ENCODE measurements at places on chromosomes 4 and X.

DNA sequence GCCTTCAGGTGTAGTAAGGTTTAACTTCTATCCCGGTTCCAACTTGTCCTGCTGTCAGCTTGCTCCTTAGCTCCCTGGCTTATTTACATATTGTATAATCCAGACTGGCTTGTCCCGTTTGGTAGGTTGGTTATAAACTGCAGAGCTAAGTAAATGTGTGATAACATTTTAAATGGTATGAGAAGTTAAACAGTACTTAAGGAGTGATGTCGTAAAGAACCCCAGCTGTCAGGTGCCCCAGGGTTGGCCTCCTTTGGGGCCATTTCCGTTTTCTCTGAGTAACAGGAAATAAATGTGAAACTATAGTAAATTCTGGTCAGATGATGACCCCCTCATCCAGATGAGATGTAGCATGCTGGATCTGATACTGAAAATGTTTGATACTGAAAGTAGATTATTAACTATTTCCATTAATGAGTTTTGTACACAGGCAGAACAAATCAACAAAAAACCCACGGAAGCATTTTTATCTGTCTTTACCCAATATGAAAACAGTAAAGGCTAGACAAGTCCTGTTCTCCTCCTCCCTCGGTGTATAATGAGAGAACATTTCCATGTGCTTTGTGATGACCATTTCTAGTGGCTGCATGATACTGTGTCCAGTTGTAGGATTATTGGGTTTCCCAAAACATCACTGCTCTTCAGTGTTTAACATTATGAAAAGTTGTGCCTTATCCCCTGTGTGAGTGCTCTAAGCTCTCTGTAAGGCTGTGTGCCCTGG lies 22.4 kb downstream of the GAB1 start:
- no peak for DNase-seq

GRCh38 chrX:79719568-79720231 lies 294.9 kb upstream of the TBX22 start:
- DNase-seq, result no peak

DNA sequence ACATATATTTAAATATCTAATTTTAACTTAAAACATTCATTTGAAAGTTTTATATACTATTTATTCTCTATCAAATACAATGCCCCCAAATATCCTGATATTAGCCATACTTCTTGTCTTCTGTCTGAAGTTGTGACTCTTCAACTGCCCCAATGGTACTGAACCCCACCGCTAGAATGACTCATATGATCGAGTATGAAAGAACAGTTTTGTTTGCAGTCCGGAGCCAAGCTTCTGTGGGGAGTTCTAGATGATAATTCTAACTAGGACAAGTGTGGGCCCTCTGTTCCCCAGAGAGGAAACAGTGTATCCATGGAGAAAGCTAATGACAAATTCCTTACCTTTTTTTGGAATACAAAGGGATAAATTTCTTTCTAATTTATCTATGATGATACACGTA lies 24.7 kb upstream of the CT47A1 start:
- no peak for DNase-seq

DNA sequence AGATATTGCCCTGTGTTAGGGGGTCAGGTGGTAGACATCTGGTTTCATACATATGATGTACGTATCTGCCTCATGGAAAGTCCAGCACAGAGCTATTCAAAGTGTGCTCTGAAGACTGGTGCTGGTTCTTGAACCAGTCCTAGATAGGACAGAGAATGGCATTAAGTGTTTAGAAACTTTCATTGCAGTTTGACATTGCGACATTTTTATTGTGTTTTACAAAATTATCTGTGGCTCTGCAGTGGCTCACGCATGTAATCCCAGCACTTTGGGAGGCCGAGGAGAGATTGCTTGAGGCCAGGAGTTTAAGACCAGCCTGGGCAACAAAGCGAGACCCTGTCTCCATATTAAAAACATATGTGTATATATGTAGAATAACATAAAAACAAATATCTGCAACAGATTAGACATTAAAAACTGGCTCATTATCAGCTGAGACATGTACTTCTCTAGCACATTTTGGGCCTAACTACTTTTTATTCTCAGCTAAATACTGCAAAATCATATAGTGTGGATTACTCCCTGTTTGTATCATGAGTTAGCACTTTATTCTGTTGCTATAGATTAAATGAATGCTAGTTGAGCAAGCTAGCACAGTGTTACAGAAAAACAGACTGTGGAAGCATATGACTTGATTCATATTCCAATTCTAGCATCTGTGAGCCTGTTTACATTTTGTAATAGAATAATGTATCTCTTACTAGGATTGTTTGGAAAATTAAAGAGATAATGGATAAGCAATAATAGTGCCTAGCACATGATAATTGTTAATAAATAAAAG lies 57.1 kb downstream of the USP9X start:
- DNase-seq, result no peak

GRCh38 chrX:134660627-134661026 lies 2.4 kb upstream of the PLAC1 start:
- no peak for DNase-seq

- no peak for DNase-seq
Observed at GRCh38 chr4:8101213-8102075, 57.2 kb downstream of the ABLIM2 start.

DNA sequence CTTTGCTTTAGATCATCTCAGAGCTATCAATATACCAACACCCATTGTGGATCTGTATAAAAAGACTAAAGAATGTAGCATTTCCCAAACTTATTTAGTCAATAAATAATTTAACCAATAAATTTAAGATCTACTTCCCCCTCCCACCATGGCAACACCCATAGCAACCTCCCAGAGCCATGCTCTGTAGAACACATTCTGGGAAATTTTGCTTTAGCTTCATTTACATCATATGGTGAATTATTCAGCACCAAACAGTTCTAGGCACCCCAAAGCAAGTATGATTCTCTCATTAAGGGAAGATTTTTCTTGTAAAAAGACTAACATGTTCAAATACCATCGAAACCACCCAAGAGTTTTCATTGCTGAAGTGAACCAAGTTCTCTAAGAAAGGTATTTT lies 80.5 kb upstream of the GPR34 start:
- no peak for DNase-seq

DNA sequence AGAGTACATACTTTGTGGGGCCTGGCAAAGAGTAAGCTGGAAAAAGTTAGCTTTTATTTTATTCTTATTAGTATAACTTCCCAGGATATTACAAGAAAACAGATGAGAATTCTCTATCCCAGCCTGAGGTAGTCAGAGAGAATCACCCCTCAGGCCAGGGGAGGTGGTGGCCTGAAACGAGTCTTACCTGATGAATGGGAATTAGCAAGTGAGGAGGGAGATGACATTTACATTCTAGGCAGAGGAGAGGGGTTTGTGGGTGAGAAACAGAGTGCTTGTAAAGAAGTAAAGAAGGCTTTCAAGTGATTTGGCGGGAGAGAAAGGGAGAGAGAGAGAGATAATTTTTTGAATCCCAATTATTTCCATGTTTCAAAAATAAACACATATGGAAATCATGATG lies 39.3 kb upstream of the PDK3 start:
- DNase-seq, result no peak

DNA sequence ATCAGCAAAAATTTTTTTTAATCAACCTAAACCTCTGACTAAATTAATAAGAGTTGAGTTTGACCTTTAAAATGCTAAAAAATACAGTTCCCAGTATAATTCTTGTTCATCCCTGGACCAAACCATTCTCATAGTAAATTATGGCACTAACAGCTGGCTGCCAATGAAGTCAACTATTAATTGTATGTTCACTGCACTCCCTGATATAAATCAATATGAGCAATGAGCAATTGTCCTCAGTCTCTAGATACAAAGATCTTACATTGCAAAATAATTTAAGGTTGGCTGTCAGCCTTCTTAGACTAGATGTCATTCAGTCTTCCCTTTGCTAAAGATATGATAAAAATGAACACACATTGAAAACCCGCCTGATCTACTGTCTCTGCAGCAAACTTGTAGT lies 39.3 kb downstream of the NKX6-1 start:
- no peak for DNase-seq

DNA sequence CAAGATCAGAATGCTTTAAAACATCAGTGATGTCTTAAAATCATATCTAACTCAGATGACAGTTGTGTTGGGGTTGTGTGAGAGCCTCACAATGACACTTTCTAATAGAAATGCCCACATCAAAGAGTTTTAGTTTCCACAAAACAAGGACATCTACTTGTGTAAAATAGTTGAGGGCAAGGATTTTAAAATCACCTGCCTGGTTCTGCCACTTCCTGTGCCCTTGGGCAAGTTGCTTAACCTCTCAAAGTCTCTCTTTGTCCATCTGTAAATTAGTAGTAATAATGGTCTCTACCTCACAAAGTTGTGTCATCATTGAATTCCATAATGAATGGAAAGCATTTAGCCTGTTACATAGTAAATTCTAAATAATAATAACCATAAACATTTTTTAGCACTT lies 41.9 kb upstream of the RELL1 start:
- no peak for DNase-seq

- no peak for DNase-seq
Observed at GRCh38 chr4:113935190-113935589, 44.3 kb downstream of the ARSJ start.

- no peak for DNase-seq
Observed at GRCh38 chrX:8091510-8091909, 79.6 kb downstream of the VCX2 start.

DNA sequence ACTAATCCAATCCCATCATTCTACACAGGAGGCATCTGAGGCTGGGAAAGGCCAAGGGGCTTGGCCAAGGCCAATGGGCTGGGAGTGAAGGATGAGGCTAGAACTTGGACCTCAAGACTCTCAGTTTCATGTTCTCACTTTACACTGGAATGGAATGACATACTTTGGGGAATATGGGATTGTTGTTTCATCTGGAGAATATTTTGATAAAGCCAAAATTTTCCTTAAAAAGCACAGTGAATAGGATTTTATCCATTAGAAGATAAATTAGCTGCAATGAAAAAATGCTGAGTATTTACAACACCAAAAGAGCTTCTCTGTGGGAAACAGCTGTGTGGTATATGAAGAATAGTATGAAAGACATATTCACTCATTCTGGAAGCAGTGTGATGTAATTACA lies 29.3 kb downstream of the SMIM20 start:
- no peak for DNase-seq

- no peak for DNase-seq
Observed at GRCh38 chr4:128516301-128516969, 228.8 kb upstream of the PGRMC2 start.

GRCh38 chr4:42328978-42329377 lies 68.3 kb upstream of the SHISA3 start:
- DNase-seq, result no peak

DNA sequence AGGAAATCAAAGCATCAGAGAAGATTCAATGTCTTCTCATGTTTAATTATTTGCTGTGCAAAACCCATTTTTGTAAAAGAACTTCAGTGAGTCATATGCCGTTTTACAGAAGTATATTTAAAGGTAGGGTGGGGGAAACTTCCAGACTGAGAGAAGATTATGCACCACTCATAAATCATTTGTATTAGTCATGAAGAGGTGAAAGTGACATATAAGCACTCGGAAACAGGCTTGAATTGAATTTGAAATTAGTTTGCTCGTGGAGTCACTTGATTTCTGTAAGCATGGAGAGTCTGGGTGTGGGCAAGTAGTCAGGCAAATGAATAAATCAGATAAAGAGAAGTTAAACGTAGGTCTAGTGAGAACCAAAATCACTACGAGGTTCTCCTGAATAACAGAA lies 335.1 kb downstream of the ANK2 start:
- DNase-seq, result no peak

- DNase-seq, result no peak
Observed at GRCh38 chr4:99275050-99275449, 15.7 kb downstream of the ADH1A start.

GRCh38 chr4:184347251-184348239 lies 126.8 kb downstream of the IRF2 start:
- no peak for DNase-seq

DNA sequence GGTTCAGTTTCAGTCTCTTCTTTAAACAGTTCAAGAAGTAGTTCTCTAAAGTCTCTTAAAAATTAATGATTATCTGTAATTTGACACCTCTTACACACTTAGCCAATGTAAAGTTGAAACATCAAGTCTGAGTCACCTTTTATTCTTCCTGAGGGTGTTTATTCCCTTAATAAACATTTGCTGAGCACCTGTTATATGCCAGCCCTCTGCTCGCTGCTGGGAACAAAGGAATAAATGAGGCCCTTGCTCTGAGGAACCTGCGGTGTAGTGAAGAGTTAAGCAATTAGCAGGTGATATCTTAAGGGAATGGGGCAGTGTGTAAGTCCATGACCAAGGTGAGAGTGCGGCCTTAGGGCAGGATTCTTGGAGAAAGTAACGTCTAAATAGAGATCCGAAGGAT lies 5.2 kb upstream of the NDNF start:
- no peak for DNase-seq

- no peak for DNase-seq
Observed at GRCh38 chrX:109920325-109920724, 82.6 kb upstream of the TMEM164 start.

DNA sequence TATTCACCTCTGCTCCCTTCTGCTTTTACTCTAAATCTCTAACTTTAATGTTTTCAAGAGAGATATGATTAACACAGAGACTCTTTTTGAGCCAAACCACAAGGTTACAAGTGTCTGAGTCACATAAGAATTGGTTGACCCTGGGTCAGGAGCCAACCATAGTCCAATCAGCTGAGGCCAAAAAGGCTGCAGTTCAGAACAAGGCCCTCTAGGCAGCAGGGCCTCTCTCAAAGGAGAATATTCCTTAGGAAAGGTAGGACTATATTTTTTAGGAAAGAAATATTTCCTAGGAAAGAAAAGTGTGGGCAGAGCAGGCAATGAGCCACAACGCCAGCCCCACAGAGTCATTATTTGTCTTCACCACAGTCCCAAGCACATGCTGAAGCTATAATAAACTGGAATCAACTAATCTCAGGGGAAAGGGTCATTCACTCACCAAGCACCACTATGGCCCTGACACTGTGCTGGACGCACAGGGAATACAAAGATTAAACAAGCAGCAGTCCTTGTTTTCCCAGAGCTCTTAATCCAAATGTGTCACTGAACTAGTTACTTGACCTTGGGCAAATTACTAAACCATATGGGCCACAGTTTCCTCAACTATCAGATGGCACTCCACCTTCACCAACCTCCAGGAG lies 2.2 kb downstream of the ATP8A1 start:
- DNase-seq, result no peak

GRCh38 chrX:120456973-120457372 lies 12.1 kb downstream of the LAMP2 start:
- no peak for DNase-seq
